ENCODE measurements at places on chromosomes 1 and 21.

GRCh38 chr21:44701023-44701400 is 4.0 kb downstream of the KRTAP10-12 start:
- DNase-seq, result no peak

DNA sequence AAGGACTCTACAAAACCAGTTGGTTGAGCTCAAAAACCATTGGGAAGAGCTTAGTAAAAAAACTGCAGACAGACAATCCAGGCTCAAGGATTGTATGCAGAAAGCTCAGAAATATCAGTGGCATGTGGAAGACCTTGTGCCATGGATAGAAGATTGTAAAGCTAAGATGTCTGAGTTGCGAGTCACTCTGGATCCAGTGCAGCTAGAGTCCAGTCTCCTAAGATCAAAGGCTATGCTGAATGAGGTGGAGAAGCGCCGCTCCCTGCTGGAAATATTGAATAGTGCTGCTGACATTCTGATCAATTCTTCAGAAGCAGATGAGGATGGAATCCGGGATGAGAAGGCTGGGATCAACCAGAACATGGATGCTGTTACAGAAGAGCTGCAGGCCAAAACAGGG is 104.0 kb upstream of the BMP8A start:
- no peak for DNase-seq

DNA sequence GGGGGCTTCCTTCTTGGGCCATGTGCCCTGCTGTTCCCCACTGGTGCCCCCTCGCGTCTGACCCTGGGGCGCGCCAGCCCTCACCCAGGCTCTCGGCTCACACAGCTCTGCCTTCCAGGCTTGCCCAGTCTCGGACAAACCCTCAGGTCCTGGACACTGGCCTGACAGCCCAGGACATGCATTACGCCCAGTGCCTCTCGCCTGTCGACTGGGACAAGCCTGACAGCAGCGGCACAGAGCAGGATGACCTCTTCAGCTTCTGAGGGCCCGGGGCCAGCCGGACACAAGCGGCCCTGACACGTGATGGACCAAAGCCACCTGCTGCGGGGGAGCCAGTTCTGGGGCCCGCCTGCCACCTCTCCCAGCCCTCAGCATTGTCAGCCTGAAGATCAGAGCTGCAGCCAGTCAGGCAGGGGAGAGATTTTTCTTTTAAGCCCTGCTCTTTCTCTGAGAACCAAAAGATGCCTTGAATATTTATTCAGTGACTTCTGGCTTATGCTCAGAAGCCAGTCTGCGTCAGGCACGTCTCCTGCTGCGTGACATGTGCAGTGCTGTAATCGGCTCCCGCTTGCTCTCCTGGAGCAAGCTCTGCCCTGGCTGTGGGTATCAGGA is 23.4 kb downstream of the LDLRAP1 start:
- no peak for DNase-seq

DNA sequence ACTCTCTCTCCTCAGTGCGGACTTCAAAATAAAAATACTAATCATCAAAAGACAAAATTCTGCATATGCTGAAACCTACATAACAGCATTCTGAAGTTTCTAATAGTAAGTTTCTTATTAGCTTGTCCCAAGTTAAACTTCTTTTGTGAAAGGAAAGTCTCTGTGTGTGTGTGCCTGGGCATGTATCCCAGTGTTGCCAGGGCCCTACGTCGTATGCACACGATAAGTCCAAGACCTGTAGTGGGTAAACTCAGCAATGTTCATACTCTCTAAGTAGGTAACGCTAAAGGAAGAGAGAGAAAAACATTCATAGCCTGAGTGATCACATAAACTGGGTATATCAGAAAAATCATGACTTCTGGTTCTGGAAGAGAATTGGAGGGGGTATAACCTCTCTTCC is 465.7 kb downstream of the SMYD3 start:
- DNase-seq, result no peak

GRCh38 chr1:247113733-247114271 is 9.6 kb upstream of the ZNF669 start:
- DNase-seq, result no peak

DNA sequence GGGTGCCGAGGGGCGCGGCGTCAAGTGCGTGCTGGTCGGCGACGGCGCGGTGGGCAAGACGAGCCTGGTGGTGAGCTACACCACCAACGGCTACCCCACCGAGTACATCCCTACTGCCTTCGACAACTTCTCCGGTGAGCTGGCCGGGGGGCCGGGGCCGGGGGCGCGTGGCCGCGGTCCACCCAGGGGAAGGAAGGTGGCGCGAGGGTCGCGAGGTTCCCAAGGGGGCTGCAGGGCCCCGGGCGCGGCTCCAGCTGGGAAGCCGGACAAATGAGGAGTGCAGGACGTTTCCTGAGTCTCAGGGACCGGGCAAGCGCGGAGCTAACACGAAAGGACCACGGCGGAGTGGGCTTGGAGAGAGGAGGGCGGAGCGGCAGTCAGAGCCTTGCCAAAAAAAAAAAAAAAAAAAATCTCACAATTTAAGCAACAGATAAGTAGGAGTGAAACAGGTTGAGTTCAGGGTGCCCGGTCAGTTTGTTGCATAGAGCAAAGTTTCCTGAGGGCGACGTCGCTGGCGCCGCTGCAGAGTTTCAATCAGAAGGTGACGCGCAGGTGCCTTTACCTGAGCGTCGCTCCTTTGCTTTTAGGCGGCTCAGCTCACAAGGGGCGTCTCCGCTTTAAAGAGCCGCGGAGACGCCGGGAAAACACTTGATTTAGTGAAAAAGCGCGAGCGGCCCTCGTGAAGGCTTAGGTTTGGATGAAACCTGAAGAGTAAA is 750 bp downstream of the RHOU start:
- no peak for DNase-seq

DNA sequence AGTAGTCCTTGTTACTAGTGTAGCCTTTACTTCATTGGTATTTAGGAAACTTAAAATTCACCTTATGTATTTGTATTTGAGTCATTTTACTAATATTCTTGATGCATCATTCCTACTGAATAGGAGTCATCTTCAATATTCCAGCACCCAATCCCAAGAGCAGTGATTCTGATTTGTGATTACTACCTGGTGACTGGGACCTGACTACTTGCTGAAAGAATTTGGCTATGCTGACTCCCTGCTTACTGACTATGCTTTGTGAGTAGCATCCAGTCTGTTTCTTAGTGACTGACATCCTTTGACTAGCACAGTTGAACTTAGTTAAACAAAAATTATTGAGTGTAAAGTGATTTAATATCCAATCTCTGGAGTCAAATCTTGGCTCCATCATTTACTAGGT is 129.9 kb upstream of the NEGR1 start:
- no peak for DNase-seq

DNA sequence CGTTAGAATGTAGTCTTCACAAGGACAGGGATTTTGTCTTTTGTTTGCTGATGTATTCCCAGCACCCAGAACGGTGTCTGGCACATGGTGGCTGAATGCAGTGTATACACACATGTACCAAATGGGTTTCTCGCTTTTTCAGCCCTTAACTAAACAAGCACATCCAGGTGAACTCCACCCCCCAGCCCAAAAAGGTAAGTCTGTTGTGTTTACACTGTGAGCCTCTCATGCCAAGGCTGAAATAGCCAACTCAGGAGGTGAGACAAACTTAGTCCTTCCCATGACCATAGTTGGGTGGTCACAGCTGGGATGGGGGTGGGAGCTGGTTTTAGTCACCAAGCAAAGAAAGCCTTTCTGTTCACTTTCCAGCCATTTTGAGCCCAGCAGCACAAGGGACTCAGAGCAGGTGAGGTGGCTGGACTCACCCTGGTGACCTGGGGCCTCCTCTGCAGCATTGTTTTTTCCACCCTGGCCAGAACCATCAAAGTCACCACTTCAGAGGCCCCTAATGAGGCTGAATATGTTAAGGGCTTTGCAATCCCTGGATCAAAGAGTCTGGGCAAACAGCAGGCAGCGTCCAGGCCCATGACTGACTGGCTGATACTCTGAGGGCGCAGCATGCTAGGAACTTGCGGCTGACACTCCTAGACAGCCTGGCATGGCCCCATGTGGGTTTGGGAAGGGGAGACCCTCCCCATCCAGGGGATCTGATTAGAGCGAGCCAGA is 8.7 kb downstream of the TENT5B start:
- DNase-seq, result no peak

DNA sequence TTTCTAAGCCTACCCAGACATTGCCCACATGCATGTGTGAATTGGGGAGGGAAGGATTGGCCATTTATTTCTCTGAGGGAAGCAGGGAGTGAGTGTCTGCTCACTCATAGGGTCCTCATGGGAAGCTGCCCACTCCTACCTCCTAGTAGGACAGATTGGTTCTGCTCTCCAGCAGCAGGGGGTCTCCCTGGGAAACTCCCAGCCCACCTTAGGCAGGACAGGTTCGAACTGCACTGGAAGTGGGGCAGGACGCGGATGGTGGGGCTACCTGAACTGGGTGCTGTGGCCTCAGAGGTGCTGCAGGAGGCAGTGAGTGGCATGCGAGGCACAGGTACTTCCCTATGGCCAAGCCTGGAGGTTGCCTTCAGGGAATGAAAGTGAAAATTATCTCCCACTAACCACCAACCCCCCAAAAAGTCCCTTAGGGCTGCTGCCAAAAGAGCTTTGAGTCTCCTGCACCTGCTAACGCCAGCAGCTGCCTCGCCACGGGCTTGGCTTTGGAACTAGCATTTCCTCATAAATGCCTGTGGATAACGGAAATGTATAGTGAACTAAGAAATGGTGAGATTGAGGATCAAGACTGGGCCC is 157.0 kb upstream of the COA6 start:
- DNase-seq, result no peak

DNA sequence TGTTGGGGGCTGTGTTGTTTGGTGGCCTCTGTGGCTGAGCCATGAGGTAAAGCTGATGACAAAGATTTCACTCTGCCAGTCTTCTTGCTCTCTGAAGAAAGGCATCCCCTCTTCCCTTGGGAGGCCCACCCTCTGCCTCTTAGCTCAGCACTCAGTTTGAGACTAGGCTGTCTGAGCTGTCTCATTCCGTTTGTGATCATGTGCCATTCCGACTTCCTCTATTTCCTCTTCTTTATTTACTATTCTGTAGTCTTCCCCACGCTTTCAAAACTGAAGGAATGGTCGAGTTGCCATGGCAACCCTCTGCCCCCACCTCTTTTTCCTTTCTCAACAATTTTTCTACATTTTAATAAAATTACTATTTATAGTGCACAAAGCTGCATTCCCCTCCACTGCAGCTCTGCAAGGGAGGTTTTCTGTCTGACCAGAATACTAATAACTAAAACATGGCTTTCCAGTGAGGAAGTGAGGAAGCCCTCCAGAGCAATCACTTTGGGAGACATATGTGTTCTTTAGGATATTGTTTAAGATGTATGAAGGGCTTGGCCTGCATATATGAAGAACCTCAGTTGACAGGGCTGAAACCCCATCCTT is 30.8 kb downstream of the KCNA3 start:
- DNase-seq, result no peak

DNA sequence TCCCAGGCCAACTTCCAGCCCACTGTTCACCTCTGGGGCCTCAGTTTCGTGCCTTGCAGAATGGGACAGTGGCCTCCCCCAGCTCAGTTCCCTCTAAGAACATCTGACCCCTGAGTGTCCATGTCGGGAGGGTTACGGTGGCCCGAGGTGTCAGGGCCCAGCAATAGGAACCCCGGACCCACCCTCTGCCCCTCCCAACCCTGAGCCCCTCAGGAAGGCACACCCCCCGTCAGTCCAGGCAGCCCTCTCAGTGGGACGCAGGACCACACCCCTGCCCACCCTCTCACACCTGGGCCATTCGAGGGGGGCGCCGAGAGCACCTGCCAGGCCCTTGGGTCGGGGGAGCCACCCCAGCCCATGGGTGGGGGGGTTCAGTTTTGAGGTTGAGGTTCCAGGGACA is 447 bp downstream of the TTC34 start:
- no peak for DNase-seq

DNA sequence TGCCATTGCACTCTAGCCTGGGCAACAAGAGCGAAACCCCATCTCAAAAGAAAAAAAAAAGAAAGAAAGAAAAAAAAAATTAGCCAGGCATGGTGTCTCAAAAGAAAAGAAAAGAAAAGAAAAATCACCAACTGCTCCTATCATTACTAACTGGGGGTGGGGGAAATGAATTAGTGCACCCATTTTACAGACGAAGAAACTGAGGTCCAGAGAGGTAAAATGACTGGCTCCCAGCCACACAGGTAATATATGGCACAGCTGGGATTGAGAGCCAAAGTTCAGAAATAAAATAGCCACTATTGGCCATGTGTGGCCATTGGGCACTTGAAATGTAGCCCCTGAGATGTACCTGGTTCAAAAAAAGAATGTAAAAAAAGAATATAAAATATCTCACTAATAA is 8.8 kb downstream of the HTR1D start:
- no peak for DNase-seq

DNA sequence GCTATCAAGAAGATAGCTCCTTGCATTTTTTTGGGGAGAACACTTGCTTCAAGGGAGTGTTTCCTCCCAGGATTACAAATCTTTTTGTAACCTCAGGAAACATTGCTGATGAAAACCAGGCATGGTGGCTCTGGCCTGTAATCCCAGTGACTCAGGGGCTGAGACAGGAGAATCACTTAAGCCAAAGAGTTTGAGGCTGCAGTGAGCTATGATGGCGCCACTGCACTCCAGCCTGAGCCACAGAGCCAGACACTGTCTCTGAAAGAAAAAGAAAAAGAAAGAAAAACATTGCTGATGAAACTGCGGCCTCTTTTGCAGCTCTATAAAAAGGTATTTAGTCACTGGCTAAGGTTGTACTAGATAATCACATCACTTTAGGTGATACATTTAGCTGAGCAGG is 7.3 kb downstream of the RNU1-2 start:
- no peak for DNase-seq

DNA sequence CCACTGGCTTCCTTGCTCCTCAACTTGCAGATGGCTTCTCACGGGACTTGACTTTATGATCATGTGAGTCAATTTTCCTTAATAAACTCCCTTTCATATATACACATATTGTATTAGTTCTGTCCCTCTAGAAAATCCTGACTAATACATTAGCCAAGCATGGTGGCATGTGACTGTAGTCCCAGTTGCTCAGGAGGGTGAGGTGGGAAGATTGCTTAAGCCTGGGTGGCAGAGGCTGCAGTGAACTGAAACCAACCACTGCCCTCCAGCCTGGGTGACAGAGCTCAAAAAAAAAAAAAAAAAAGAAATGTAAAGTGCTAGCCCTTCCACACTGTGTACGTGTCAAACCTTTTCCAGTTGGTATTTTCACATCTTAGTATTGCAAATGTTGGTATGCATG is 857.0 kb downstream of the LTN1 start:
- no peak for DNase-seq

DNA sequence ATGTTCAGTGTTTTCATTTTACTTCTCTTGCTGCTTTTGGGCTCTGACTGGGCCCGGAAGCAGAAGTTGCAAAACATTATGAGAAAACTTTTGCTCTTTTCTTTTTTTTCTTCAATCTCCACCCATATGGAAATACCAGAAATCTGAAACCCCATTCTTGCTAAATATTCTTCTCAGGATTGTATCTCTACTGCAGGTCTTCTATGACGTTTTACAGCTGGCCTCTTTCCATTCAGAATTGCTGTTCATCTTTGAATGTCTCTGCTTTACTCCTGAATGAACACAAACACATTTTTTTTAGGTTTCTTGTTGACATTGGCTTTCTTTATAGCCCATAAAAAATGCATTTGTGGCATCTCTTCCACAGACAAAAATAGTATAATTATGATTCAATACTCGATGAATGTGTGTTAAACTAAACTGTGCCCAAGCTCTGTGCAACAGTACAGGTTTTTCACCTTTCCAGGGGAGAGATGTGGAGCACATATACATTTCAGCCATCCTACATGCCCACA is 18.8 kb downstream of the PTPRC start:
- DNase-seq, result no peak

- no peak for DNase-seq
These were observed 409.2 kb upstream of the PLXNA2 start for GRCh38 chr1:208653426-208653825.

- DNase-seq, result no peak
These were observed 69.4 kb downstream of the NID1 start for GRCh38 chr1:235995511-235995910.

Data from NCI-H2081 treated with DMSO at 0.1 percent for 48 hours (cell line).